Calu3 (cell line): ENCODE measurements at places on chromosomes 3 and 15. TPM values are rescaled to one million over a fixed set of nuclear protein-coding genes. Genes with fewer than 3 reads are reported as not detected.
A peak's percentile ranks its signal among the peaks of the same experiment; 100 is the strongest.

GRCh38 chr15:49741712-49742111, 120.9 kb downstream of the DTWD1 start:
- H3K4me3 ChIP-seq, result no peak overlapping the region
- H3K36me3 ChIP-seq, result no peaks in the 10 kb centered on the region
- H3K4me1 ChIP-seq, result no peaks in the 10 kb centered on the region
- no peak for DNase-seq
- H3K27ac ChIP-seq, result no peak overlapping the region
- H3K27me3 ChIP-seq, result no peaks in the 10 kb centered on the region

- peaks cover 9% of the 10 kb centered on the region for H3K4me1 ChIP-seq
- no peak overlapping the region for H3K27ac ChIP-seq
- H3K4me3 ChIP-seq, result no peak overlapping the region
- H3K27me3 ChIP-seq, result peaks cover 8% of the 10 kb centered on the region
- peaks cover 4% of the 10 kb centered on the region for H3K36me3 ChIP-seq
Observed at GRCh38 chr3:128547368-128547987, 54.5 kb upstream of the GATA2 start.

- no peak overlapping the region for H3K27ac ChIP-seq
- no peak overlapping the region for H3K4me3 ChIP-seq
- no peaks in the 10 kb centered on the region for H3K4me1 ChIP-seq
- peaks cover 45% of the 10 kb centered on the region for H3K27me3 ChIP-seq
- DNase-seq, result no peak
Observed at GRCh38 chr3:129358177-129358771, 70.2 kb downstream of the EFCAB12 start.

- no peaks in the 10 kb centered on the region for H3K27me3 ChIP-seq
- peak; percentile 25 for DNase-seq
- H3K27ac ChIP-seq, result peak overlapping the region; percentile 71
- H3K4me1 ChIP-seq, result peaks cover 62% of the 10 kb centered on the region
Observed at GRCh38 chr3:174858353-174858752, 781 bp upstream of the NAALADL2 start.

DNA sequence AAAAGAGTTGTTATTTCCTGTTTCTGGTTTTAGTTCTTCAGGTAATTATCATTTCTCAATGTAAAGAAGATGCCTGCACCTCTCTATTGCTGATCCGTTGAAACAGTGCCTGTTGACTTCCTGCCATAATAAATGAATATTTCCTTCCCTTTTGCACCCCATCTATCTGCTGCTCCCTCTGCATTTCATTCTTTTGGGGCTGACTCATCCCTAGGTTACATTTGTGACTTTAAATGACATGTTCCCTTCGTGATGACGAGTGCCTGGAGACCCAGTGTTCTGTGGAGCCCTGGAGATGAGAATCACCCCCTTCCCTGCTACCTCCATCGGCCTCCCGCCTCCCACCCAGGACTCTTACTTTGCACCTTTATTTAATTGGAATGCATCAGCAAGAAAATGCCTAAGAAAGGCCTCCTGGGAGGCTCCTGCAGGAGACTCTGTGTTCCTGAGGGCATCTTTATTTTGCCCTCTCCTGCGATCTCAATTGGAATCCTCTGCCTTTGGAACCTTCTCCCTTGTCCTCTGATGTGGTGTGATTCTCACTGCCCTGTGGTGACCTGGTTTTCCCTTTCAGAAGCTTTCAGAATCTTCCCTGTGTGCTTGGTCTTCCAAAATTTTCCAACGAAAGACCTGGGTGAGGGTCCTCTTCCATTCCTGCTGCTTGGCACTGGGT, 13.7 kb downstream of the LRRK1 start:
- peaks cover 26% of the 10 kb centered on the region for H3K4me1 ChIP-seq
- H3K36me3 ChIP-seq, result peaks cover 12% of the 10 kb centered on the region
- H3K27ac ChIP-seq, result no peak overlapping the region
- DNase-seq, result no peak
- H3K4me3 ChIP-seq, result no peak overlapping the region

- H3K4me3 ChIP-seq, result no peak overlapping the region
- H3K36me3 ChIP-seq, result no peaks in the 10 kb centered on the region
- no peaks in the 10 kb centered on the region for H3K27me3 ChIP-seq
- peaks cover 42% of the 10 kb centered on the region for H3K4me1 ChIP-seq
- H3K27ac ChIP-seq, result no peak overlapping the region
Observed at GRCh38 chr3:110816008-110816407, 255.6 kb upstream of the NECTIN3 start.

DNA sequence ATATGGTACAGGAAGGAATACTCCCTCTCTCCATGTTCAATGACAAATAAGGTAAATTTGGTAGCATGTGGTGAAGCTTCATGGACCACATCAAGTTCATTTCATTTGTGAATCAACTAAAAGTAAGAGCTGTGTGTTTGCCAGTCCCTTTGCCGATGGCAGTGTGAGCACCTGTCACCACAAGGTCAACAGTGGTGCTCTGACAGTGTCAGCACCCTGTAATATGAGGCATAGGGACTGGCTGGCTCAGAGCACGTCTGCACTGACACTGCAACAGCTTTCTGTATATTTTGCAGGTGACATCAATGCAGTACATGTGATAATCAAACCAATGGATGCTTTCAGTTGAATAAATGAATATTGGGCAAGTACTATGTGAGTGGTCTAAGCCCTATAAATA, 852.4 kb downstream of the TUSC7 start:
- H3K4me3 ChIP-seq, result no peak overlapping the region
- peaks cover 10% of the 10 kb centered on the region for H3K4me1 ChIP-seq
- H3K27ac ChIP-seq, result no peak overlapping the region
- no peaks in the 10 kb centered on the region for H3K27me3 ChIP-seq

- H3K4me3 ChIP-seq, result no peak overlapping the region
- no peaks in the 10 kb centered on the region for H3K36me3 ChIP-seq
- no peaks in the 10 kb centered on the region for H3K4me1 ChIP-seq
- no peak overlapping the region for H3K27ac ChIP-seq
Observed at GRCh38 chr15:25804451-25804850, 58.7 kb downstream of the ATP10A start.

DNA sequence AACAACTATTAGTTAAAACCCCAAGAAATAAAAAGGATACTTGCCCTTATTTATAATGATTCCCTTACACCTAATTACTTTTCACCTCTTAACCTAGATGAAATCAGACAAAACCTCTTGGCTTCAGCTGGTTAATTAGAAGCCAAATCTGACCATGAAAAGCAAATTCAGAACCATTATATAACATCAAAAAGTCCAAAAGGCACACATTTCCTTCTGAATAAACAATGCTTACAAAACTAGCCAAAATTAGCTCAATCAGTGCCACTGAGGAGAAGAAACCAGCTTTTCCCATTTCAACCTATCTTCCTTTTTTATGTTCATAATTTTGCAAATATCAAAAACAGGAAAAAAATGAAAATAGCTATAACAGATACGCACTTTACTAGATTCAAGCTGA, 3.2 kb downstream of the EHHADH start:
- no peak overlapping the region for H3K27ac ChIP-seq
- peaks cover 36% of the 10 kb centered on the region for H3K4me1 ChIP-seq
- no peaks in the 10 kb centered on the region for H3K27me3 ChIP-seq
- no peak overlapping the region for H3K4me3 ChIP-seq
- DNase-seq, result no peak
- H3K36me3 ChIP-seq, result peaks cover 24% of the 10 kb centered on the region

DNA sequence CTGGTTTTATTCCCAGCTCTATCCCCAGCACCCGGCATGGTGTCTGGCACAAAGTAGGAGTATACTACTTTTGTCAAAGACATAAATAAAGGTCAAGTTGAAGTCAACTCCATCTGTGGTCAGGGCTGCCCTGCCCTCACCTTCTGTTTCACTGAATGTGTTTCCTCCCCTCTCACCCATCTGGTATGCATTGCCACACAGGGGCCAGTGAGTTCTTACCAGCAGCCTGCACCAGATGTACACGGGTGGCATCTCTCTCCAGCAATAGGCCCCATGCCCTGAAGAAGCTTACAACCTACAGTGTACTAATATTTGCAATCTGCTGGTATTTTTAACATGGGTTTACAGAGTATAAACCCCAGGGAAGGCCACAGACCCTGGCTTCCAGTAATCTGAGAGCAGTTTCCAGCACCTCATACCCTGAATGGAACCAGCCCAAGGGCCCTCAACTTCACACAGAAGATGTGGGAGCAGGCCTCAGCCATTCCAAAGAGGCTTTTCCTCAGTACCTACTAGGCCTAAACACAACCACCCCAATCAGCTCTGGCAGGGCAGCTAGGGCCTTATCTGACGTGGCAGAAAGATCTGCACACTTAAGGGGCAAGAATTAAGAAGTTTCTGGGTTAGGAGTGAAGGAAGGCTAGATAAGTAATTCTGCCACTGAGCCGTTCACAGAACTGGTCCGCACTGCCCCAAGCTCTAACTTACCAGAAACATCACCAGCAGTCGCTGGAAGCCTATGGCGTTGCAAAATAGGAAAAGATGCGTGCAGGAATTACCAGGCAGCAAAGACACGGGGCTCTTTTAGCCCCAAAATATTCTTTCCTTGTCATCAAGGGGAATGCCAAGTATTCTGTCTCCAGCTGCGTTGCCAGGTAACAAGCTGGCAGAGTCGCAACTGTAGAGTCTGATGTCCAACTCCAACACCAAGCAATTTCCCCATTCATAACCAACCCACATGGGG, 2.1 kb downstream of the IDH2 start:
- H3K4me1 ChIP-seq, result peaks cover 65% of the 10 kb centered on the region
- H3K36me3 ChIP-seq, result peaks cover 16% of the 10 kb centered on the region
- peak overlapping the region; percentile 73 for H3K4me3 ChIP-seq
- no peak for DNase-seq

DNA sequence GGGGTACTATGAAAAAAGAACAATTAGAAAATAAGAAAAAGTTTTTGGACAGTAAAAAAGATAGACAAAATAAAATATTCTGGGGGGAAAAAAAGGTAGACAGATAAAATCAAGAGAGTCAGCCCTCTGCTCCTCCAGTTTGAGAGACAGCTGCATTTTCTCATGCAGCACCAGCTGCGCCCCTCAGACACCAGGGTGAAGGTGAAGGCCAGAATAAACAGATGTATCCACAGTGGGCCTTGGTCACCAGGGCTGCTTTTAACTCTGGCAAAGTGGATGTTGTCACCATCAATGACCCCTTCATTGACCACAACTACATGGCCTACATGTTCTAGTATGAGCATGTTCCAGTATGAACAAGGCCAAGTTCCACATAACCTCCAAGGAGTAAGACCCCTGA, 13.9 kb upstream of the RNF7 start:
- no peak overlapping the region for H3K4me3 ChIP-seq
- no peak for DNase-seq
- no peak overlapping the region for H3K27ac ChIP-seq
- peaks cover 11% of the 10 kb centered on the region for H3K27me3 ChIP-seq

Gene ZBED2
- total RNA-seq, result 0.24 and 0.56 TPM in 2 replicates

Gene ZNF502
- total RNA-seq, result 0.99 and 1.8 TPM in 2 replicates

Gene KNSTRN
- total RNA-seq, result 29.5 and 44.5 TPM in 2 replicates

Gene CKMT1A
- 0.66 and 1.2 TPM in 2 replicates for total RNA-seq
